Activated naive CD4-positive, alpha-beta T cell treated with Interleukin-2 at 50 U/mL for 16 hours (primary cell): ENCODE measurements at places on chromosomes 3 and 15.

DNA sequence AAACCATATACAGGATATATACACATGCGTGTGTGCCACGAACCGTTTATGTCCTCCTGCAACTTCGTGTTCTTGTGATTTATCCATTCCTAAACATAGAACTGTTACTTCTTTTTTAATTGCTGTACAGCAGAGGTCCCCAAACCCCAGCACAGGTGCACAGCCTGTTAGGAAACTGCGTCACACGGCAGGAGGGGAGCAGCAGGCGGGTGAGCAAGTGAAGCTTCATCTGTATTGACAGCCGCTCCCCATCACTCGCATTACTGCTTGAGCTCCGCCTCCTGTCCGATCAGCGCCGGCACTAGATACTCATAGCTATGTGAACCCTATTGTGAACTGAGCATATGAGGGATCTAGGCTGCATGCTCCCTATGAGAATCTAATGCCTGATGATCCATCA, 34.9 kb upstream of the NRROS start:
- DNase-seq: peak; percentile 30

DNA sequence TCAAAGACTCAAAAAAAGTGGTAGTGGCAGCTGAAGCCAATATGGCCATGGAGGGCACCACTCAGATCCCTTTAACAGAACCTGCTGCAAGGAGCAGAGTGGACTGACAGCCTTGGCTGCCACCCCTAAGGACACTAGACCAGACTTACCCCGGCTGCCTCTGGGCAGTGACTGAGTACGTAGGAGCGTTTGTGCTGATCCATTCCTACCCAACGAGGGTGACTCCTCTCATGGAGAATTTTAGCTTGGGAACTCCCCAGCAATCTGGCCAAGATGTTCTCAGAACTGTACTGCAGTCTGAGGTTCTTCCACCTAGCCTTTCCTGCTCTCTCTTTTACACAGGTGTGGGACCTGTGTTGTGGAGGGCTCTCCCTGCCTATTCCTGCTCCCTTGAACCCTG, 22.1 kb downstream of the CLEC3B start:
- no peak for DNase-seq

- DNase-seq: no peak
Measured at GRCh38 chr3:147336543-147337278, 69.6 kb downstream of the ZIC4 start.

DNA sequence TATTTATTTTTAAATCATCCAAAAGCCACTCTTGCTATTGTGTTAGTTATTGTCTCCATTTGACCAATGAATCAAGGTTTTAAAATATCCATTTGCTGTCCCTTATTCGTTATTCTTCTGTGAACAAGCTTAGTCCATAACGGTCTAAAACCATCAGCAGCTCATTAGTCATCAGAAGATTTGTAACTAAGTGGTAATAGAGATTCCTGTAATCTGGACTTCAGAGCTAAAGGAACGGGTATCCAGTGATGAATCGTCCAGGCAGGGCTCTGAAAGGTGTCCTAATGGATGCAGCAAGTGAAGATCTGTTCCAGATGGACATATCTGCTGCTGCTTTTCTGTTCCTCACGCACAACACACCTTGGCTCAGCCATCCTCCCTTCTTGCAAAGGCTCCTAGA, 362.7 kb upstream of the CFAP20DC start:
- DNase-seq: no peak

DNA sequence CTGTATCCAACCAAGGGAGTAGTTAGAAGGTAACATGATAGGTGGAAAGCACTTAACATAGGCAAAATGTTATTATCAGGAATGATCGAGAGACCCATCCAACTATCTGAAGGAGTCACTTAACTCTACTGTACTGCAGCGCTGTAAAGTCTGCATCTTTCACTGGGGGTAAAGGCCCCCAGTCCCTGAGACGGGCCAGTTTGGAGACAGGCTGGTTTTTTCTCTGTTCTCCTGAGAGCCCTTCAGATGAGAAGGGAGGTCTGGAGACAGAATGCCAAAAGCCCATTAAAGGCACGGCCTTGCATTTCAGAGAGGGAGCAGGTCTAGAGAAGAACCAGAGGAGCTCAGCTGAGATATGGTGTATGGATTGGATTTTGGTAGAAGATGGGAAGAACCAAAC, 71.3 kb upstream of the CGNL1 start:
- DNase-seq: no peak
